ENCODE measurements at places on chromosomes 12 and 14. TPM values are rescaled to one million over a fixed set of nuclear protein-coding genes. Genes with fewer than 3 reads are reported as not detected.
A peak's percentile ranks its signal among the peaks of the same experiment; 100 is the strongest.

SLC25A47 gene
- total RNA-seq: not detected

CDKN1B gene
- 35.5 TPM for total RNA-seq

LPAR5 gene
- total RNA-seq: 2.9 TPM

TBPL2 gene
- total RNA-seq: not detected

CORO1C gene
- total RNA-seq: 58.8 TPM

IL23A gene
- total RNA-seq: 0.49 TPM

HRK gene
- not detected for total RNA-seq

WNT5B gene
- total RNA-seq: 2.5 TPM

KRT6C gene
- not detected for total RNA-seq

DNA sequence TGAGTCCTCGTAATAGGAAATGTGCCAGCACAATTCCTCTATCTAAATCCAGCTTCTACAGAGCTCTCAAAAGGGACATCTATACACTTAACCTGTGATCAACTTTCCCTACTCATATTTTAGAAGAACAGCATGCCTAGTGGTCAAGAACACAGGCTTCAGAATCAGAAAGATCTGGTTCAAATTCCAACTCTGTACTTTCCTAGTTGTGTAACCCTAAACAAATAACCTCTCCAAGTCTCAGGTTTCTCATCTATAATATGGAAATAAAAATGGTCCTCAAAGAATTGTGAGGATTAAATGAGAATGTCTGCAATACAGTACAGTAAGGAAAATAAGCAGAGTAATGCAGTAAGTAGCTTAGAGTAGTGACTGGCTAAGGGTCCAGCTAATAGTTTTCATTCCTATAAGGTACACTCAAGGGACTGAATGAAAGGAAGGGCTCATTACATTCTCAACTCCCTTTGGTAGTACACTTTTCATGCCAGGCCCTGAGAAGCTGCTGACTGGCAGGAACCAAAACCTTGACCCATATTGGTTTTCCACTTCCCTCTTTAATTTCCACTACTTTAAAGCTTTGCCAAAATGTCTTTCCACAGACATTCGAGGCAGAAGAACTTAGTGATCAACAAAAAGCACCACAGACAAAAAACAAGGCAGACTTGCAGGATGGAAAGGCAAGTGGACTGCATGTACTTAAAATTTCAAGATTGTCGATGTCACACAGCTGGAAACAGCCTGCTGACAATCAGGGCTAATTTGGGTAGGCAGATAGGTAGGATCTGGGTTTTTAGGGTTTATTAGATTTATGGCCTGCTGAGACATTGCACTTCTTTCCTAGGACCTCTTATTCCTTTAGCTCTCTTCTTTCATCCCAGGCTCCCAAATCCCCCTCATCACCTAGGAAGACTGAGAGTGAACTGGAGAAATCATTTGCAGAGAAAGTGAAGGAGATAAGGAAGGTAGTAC is 4.3 kb downstream of the CCDC196 start:
- no peaks in the 10 kb centered on the region for H3K36me3 ChIP-seq
- H3K27ac ChIP-seq: no peak overlapping the region
- no peak for DNase-seq
- H3K4me3 ChIP-seq: no peak overlapping the region
- peaks cover 15% of the 10 kb centered on the region for H3K4me1 ChIP-seq

GRCh38 chr14:58701156-58701555 is 63.4 kb downstream of the DACT1 start:
- DNase-seq: no peak
- no peaks in the 10 kb centered on the region for H3K36me3 ChIP-seq
- H3K27ac ChIP-seq: no peak overlapping the region
- H3K4me1 ChIP-seq: peaks cover 21% of the 10 kb centered on the region
- no peak overlapping the region for H3K4me3 ChIP-seq
- peaks cover 3% of the 10 kb centered on the region for H3K27me3 ChIP-seq

DNA sequence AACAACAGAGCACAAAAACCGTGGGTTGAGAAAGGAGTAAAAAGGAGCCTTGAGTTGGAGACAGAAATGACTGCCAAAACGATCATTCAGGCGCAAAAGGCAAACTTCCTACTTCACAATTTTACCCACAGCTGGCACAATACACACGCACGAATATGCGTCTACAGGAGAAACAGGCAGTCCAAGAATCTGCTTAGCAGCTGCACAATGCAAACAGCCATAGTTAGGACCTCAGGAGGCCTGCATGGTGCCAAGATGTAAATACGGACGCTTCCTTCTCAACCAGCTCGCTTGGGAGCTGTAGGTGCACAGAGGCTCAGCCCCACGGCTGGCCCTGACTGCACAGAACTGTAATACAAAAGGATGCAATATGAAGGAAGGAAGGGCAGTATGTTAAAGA is 250.1 kb upstream of the CAND1 start:
- H3K36me3 ChIP-seq: no peaks in the 10 kb centered on the region
- no peak overlapping the region for H3K27ac ChIP-seq
- no peaks in the 10 kb centered on the region for H3K27me3 ChIP-seq
- DNase-seq: no peak

GRCh38 chr14:93895023-93895604 is 32.0 kb upstream of the FAM181A start:
- no peak overlapping the region for H3K4me3 ChIP-seq
- peaks cover 4% of the 10 kb centered on the region for H3K27me3 ChIP-seq
- no peak overlapping the region for H3K27ac ChIP-seq
- no peak for DNase-seq
- no peaks in the 10 kb centered on the region for H3K36me3 ChIP-seq
- no peaks in the 10 kb centered on the region for H3K4me1 ChIP-seq

DNA sequence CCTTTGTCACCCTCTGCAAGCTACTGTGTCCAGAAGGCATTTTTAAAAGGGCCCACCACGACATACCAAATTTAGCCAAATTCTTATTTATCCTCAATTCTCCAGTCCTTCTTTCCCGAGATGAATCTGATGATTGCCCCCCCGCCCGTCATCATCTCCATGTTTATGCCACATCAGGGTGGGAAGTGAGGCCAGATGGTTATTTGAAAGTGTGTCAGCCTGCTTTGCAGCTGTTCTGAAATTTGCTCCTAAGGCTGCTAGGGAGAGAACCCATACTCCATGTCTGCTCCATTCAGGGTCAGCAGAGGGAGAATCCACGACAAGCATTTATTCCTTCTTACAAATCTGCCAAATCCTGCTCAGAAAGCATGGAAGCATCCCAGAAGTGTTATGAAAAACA is 337.8 kb downstream of the ADAMTS20 start:
- H3K36me3 ChIP-seq: no peaks in the 10 kb centered on the region
- H3K4me3 ChIP-seq: no peak overlapping the region
- no peaks in the 10 kb centered on the region for H3K27me3 ChIP-seq

DNA sequence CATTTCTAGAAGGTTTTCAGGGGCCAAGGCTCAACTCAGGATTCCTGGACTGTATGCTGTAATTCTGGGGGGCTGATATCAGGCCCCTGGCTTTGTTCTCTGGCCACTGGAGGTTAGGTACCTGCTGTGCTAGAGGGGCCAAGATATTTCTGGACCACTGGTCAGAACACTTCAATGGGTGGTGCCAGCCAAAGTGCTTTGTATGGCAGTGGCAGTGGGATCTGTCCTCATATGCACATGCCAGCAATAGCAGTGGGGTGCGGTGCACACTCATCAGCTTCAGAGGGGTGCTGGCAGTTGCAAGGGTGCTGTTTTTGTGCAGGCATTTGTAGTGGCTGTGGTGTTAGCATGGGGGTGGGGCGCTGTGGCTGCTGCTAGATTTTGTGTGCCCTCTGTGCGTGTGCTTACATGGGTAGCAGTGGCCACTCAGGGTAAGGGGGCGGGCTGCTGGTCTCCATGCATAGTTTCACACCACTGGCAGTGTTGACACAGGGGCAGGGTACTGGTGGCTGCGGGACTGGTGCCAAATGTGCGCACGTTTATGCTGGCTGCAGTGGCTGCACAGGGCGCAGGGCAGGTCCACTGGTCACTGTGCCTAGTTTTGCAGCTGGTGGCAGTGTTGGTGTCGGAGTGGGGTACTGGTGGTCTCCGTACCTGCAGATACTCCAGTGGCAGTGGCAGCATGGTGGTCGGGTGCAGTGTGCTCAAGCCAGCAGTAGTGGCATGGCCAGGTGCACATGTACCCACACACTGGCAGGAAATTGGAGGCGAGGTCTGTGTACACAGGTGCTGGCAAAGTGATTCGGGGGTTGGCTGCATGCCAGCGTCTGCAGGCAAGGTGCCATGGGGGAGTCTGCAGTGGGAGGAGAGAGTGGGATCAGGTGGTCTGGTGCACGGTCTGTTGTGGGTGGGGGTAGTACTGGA is 12.6 kb downstream of the NOPCHAP1 start:
- peaks cover 7% of the 10 kb centered on the region for H3K36me3 ChIP-seq
- no peak overlapping the region for H3K4me3 ChIP-seq
- H3K27ac ChIP-seq: no peak overlapping the region

DNA sequence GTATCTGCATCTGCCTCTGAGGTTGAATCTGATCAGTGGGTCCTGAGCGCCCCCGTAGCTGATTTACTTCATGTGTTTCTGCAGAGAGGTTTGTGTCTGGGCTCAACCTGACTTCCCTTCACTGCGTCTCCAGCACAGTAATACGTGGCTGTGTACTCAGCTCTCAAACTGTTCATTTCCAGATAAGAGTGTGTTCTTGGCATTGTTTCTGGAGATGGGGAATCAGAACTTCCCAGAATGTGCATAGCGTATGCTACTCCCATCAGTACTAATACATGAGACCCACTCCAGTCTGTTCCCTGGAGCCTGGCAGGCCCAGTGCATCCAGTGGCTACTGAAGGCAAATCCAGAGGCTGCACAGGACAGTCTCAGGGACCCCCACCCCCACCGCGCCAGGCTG is 1297.2 kb downstream of the TMEM121 start:
- peaks cover 9% of the 10 kb centered on the region for H3K27me3 ChIP-seq
- no peak overlapping the region for H3K27ac ChIP-seq
- no peaks in the 10 kb centered on the region for H3K4me1 ChIP-seq
- DNase-seq: no peak
- no peaks in the 10 kb centered on the region for H3K36me3 ChIP-seq
- H3K4me3 ChIP-seq: no peak overlapping the region

GRCh38 chr14:50395448-50395847 is 1.2 kb downstream of the CDKL1 start:
- no peaks in the 10 kb centered on the region for H3K27me3 ChIP-seq
- H3K4me3 ChIP-seq: no peak overlapping the region
- no peak for DNase-seq
- H3K4me1 ChIP-seq: peaks cover 10% of the 10 kb centered on the region
- peaks cover 5% of the 10 kb centered on the region for H3K36me3 ChIP-seq

GRCh38 chr14:84546236-84546635 is 983.7 kb upstream of the FLRT2 start:
- no peaks in the 10 kb centered on the region for H3K36me3 ChIP-seq
- DNase-seq: no peak
- no peak overlapping the region for H3K4me3 ChIP-seq
- H3K4me1 ChIP-seq: no peaks in the 10 kb centered on the region
- no peaks in the 10 kb centered on the region for H3K27me3 ChIP-seq

DNA sequence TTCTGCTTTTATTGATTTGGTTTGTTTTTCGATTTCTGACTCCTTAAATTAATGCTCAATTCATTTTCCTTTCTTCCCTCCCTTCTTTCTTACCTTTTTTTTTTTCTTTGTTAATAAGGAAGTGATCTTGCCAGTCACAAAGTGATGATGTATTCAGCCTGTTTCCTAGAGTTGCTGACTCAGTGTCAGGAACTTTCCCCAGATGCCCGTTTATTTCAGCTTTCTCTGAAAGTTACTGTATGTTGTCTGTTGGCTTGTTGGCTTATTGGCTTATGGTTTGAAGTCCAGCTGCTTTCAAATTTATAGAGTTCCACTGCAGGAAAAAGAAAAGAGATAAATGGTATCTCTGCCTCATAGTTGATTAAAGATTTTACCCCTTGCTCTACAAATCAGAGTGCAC is 12.4 kb upstream of the SLC6A15 start:
- peaks cover 3% of the 10 kb centered on the region for H3K27me3 ChIP-seq
- H3K27ac ChIP-seq: no peak overlapping the region

GRCh38 chr12:32264961-32265360 is 134.4 kb upstream of the FGD4 start:
- H3K4me3 ChIP-seq: no peak overlapping the region
- no peak for DNase-seq
- H3K36me3 ChIP-seq: no peaks in the 10 kb centered on the region
- H3K27ac ChIP-seq: no peak overlapping the region
- no peaks in the 10 kb centered on the region for H3K27me3 ChIP-seq

- H3K36me3 ChIP-seq: no peaks in the 10 kb centered on the region
- H3K27me3 ChIP-seq: no peaks in the 10 kb centered on the region
- H3K4me1 ChIP-seq: peaks cover 30% of the 10 kb centered on the region
- no peak for DNase-seq
- H3K27ac ChIP-seq: no peak overlapping the region
These were observed 56.9 kb downstream of the FOS start for GRCh38 chr14:75335571-75335970.

GRCh38 chr12:27493260-27493940 is 30.6 kb upstream of the PPFIBP1 start:
- no peak overlapping the region for H3K4me3 ChIP-seq
- H3K27me3 ChIP-seq: no peaks in the 10 kb centered on the region
- H3K4me1 ChIP-seq: no peaks in the 10 kb centered on the region
- no peak overlapping the region for H3K27ac ChIP-seq
- DNase-seq: no peak

DNA sequence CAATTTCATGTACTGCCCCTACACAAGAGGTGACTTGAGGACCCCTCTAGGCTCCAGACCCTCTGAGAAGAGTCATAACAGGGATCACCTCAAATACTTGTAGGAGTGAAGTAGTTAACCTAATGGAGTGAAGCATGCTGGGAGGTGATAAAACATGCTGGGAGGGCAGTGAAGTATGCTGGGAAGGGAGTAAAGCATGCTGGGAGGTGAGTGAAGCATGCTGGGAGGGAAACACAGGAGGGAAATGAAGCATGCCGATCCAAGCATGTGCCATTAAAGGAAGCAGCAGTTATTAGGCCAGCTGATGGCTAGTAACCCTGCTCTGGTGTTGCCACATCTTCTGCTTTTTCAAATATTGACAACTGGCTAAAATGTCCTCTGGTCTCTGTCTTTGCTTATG is 70.7 kb upstream of the TRHDE start:
- no peak overlapping the region for H3K27ac ChIP-seq
- H3K36me3 ChIP-seq: no peaks in the 10 kb centered on the region
- no peaks in the 10 kb centered on the region for H3K4me1 ChIP-seq
- DNase-seq: no peak
- no peak overlapping the region for H3K4me3 ChIP-seq

DNA sequence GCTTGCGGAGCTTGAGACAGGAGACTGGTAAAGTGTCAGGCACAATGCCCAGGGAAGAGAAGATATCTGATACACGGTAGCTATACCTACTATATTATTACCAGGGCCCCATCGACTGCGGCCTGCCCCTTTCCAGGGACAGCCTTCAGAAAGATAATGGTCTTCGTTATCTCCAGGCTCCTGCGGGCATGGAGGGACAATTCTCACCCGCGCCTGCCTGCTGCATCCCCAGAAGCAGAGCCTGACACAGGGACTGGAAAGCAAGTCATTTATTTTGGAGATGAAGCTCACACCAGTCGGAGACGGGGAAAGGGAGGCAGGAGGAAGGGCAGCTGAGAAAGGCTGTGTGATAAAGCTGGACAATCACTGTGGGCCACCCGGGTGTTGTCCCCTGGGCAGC is 67.9 kb upstream of the FAM222A start:
- H3K36me3 ChIP-seq: no peaks in the 10 kb centered on the region
- H3K27ac ChIP-seq: no peak overlapping the region
- DNase-seq: no peak
- H3K4me1 ChIP-seq: no peaks in the 10 kb centered on the region
- peaks cover 26% of the 10 kb centered on the region for H3K27me3 ChIP-seq

GRCh38 chr12:122942637-122943036 is 23.6 kb downstream of the ABCB9 start:
- no peak overlapping the region for H3K4me3 ChIP-seq
- H3K36me3 ChIP-seq: no peaks in the 10 kb centered on the region
- H3K27ac ChIP-seq: peak overlapping the region; percentile 65
- no peak for DNase-seq
- H3K4me1 ChIP-seq: peaks cover 58% of the 10 kb centered on the region
- no peaks in the 10 kb centered on the region for H3K27me3 ChIP-seq

Data from heart right ventricle (tissue), 16 donors.